ENCODE measurements at places on chromosomes 5 and 9.

- DNase-seq = no peak
Observed at GRCh38 chr5:14212838-14213237, 69.7 kb downstream of the TRIO start.

GRCh38 chr5:148864113-148864841, 37.9 kb downstream of the ADRB2 start:
- DNase-seq = no peak

GRCh38 chr5:80936881-80937280, 23.3 kb upstream of the RASGRF2 start:
- no peak for DNase-seq

DNA sequence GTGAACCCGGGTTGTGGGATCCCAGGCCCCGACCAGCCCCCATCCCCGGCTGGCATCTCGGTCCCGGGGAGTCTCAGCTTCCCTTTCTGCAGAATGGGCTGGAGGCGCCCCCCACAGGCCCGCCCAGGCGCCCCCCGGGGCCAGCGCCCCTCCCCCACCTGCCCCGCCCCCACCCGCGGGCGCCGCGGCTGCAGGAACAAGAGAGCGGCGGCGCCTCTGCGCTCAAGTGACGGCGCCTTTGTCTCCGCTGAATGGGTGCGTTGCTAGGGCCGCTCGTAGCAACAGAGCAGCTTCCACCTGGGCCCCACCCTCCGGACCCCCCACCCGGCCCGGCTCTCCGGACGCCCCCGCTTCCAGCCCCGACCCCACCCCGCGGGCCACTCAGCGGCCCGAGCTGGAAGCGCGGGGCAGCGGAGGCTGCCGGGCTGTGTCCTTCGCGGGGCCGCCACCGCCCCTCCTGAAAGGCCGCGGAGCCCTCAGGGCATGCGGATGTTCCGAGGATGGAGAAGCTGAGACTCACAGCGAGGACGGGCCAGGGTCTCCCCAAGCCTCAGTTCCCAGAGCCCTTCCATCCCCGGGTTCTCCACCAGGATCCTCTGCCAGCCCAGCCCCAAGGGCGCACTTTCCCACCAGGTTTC, 27.5 kb downstream of the ADGRD2 start:
- DNase-seq = no peak

DNA sequence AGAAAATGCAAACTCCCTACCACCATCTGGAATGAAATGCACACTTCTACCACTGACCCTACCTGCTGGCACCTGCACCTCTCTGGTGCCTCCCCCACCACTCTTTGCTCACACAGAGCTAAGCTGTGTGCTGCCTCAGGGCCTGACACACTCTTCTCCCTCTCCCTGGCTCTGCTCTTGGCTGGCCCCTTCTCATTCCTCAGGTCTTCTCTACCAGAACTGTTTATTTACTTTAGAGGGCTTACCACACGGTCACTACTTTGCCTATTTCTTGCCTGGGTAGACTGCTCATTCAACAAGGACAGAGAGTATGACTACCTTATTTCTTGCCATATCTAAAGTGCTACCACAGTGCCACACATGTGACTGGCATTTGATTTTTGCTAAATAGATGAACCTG, 3.3 kb downstream of the REEP5 start:
- DNase-seq = peak; percentile 29

- DNase-seq = no peak
Observed at GRCh38 chr9:95446984-95447383, 69.8 kb downstream of the PTCH1 start.

GRCh38 chr5:91219803-91220371, 163.2 kb downstream of the ARRDC3 start:
- DNase-seq = peak; percentile 39

- DNase-seq = peak; percentile 73
Observed at GRCh38 chr9:129487658-129488483, 133.0 kb downstream of the C9orf50 start.

DNA sequence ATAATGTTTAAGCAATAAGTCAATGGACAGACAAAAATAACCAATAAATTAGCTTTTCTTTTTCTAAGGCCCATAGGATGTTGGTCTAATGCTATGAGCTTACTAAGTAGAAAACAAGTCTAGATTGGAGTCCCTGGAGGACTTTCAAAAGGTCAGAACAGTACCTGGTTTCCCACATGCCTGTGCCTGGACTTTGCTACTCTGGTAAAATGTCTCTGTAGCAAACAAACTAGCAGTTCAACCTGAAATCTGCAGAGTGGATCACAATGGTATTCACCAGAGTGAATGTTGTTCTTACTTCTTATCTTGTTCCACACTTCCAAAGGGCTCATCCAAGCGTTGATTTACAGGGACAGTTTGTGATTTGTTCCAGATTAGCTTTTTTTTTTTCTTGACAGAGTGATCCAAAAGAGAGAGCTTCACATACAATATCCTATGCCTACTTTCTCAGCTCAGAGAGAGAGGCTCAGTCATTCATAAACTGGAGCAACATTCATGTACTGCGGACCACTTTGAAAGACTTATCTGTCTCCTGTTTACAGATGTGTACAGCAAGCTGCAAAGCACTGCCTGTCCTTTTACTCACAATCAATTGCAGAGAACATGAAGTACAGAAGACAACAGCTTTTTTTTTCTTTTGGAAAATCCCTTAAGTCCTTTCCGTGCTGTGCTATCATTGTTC, 466.1 kb downstream of the SPATA31D1 start:
- no peak for DNase-seq
